ENCODE measurements at places on chromosomes 12 and 14. TPM values are rescaled to one million over a fixed set of nuclear protein-coding genes. Genes with fewer than 3 reads are reported as not detected.
A peak's percentile ranks its signal among the peaks of the same experiment; 100 is the strongest.

The TAS2R30 gene
- total RNA-seq: 1.7 TPM

The TRMT61A gene
- total RNA-seq: 6.1 TPM

The SLC16A7 gene
- total RNA-seq: 14.6 TPM

The SLC25A29 gene
- 165 TPM for total RNA-seq

- no peak for DNase-seq
Observed at GRCh38 chr14:94882401-94882800, 112.5 kb upstream of the GSC start.

- no peak for DNase-seq
Observed at GRCh38 chr12:2236506-2237294, 183.9 kb downstream of the CACNA1C start.

DNA sequence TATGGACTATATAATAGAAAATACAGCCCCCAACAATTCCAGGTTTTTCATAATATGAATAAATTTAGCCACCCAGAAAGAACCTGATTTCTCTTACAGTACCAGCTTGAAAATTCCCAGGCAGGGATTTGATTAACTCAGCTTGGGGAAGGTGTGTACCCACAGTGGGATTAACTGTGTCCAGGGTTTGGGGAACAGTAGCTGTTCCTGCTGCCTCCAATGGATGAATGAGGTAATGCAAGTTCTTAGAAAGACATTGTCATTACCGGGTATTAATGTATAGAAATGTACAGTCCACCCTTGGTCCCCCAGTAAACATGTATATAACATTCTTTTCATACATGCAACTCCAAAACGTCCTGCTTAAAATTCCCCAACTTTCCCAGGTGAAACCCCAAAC, 115.6 kb downstream of the LRIG3 start:
- no peak for DNase-seq

GRCh38 chr14:36426836-36427235, 93.2 kb downstream of the NKX2-1 start:
- DNase-seq: no peak

DNA sequence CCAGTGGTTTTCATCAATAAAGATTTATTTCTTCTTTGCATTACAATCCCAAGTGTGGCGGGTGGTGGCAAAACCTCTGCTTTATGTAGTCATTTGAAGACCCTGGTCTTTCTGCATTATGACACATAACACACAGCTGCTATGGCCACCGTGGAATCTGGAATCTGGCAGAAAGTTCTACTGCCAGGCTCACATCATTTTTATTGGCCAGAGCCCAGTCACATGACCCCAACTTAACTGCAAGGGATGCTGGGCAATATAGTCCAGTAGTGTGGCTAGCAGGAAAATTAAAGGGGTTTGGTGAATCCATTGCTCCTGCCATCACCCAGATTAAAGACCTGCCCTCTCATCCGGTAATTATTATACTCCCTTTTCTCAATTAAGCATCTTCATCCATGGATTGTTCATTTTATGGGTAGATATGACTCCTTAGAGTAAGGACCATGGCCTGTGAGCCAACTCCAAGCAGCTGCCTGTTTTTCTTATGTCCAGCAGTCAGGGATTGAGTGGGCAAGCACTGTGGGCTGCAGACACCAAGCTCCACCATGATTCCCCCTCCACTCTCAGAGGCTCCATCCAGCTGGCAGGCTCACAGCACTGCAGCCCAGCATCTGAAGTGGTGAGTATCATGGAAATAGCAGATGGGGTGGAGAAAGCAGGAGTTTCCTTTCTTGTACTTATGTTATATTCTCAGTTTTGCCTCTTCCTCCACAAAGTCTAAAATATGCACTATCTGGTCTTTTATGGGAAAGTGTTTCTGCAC, 1030.7 kb downstream of the AACS start:
- DNase-seq: no peak

- DNase-seq: peak; percentile 28
Observed at GRCh38 chr14:56194042-56194441, 75.8 kb downstream of the PELI2 start.

DNA sequence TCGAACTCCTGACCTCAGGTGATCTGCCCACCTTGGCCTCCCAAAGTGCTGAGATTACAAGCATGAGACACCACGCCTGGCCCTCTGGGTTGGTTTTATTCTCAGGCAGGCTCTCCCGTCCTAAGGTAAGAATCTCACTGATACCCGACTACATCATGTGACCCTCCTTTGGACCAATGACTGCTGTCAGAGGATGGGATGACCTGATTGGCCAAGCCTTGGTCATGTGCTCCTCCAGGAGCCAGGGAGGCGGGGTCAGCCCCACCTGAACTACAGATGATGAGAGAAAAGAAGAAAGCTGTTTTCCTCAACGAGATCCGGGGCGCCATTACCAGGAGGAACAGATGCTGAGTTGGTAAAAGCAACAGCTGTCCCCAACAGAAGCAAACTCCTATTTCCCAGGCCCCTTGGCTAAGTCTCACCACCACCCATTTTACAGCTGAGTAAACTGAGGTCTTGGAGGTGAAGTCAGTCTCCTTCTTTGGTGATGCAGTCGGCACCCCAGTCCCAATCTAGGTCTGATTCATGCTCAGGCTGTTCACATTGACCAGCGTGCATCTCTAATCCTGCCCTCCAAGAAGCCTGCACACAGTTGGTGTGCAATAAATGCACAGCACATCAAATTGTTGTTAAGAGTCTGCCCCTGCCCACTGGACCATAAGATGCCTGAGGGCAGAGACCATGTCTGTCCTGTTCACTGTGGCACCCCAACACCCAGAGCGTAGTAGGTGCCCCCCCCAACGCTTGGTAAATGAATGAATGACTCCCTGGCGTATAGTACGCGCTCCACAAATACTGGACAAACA, 118.8 kb downstream of the SCARB1 start:
- DNase-seq: no peak

DNA sequence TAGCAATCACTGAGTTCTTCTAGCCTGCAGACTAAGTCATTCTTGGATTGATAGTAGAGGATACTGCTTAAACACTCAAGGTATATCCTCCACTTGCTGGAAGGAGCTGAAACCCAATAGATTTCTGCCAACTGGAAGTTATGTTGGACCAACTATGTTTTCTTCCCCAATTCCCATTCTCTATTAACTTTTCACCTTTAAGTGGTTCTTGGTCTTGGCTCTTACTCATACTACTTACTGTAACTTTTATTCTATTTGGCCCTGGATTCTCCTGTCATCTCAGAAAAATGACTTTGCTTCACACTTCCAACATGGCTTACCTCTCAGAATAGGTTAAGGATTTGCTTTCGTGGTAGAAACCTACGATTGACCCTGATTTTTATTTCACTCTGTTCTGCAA, 244.9 kb downstream of the ADAMTS20 start:
- no peak for DNase-seq

GRCh38 chr12:19624491-19624890, 185.2 kb downstream of the AEBP2 start:
- DNase-seq: no peak
